ENCODE measurements at places on chromosomes 16 and 17. TPM values are rescaled to one million over a fixed set of nuclear protein-coding genes. Genes with fewer than 3 reads are reported as not detected.

The RFNG gene
- 18.7 TPM for total RNA-seq

GRCh38 chr17:70901870-70902269, 732.5 kb downstream of the KCNJ2 start:
- DNase-seq, result no peak

- no peak for DNase-seq
These were observed 3.6 kb upstream of the MEOX1 start for GRCh38 chr17:43665084-43665936.

- no peak for DNase-seq
These were observed 1.2 kb upstream of the NARF start for GRCh38 chr17:82457073-82457928.

- no peak for DNase-seq
These were observed 51.7 kb downstream of the ASIC2 start for GRCh38 chr17:33241390-33241789.
